ENCODE measurements at places on chromosomes 7 and 10.

- peak; percentile 66 for DNase-seq
Measured at GRCh38 chr10:5551531-5552375, 27.0 kb downstream of the CALML3 start.

DNA sequence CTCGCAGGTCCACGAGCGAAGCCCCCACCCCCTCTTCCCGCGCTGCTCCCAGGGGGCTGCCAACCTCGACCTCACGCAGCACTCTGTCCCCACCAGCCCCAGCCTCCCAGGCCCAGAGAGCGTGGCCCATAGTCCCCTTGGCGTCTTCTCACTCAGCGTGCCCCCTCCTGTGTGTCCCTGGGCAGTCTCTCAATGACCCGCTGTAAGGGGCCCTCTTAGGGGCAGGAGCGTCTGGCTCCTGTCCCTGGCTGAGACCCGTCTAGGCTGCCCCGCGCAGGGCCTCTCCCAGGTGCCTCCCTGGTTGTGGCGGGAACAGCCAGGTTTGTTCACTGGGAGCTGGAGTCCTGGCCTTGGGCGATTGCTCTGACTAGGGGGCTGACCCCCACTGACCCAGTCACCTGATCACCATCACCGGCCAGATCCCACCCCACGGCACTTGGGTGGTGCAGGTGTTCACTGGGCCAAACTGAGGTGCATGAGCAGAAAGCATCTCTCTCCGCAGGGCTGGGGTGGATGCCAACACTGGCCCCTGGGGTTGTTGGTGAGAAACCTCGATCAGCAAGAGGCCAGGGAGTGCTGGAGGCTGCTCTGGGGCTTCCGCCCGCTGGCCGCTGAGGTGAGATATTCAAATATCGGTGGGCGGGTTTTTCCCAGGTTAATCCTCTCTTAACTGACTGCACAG lies 12.6 kb upstream of the WDFY4 start:
- DNase-seq = no peak

DNA sequence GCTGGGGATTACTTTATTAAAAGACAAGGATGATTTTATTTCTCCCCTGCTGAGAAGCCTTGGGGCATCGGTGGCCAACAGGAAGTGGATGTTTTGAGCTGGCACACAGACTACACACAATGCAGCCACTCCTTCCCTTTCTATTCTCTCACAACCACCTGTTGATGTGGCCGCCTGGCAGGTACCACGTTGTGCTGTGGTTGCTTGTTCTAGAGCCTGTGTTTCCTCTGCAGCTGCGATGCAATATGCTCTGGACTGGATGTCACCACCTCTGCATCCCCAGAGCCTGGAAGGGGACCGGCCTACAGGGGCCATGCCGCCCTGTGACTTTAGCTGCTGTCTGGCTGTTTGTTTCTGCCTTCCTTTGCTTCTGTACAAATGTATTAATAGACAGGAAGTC lies 195.7 kb upstream of the CELF2 start:
- no peak for DNase-seq

GRCh38 chr7:51351661-51352060 lies 35.1 kb upstream of the COBL start:
- DNase-seq = no peak

GRCh38 chr7:41886901-41887311 lies 184.0 kb upstream of the INHBA start:
- no peak for DNase-seq

DNA sequence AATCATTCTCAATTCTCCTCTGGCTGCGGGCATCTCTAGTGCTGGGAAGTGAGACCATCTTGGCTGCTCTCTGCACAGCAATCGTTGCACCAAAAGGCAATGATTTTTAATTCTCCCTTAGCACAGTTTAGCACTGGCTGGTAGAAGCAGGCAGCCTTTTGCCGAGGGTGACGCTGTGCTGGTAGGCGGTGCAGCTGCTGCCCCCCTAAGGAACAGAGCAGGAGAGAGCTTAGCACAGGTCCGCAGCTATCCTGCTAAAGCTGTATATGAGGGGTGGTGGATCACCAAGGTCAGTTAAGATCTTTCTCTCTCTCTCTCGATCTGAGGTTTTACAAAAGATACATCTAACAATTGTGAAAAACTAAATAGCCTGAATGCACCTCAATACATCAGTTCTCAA lies 390.1 kb downstream of the GATA3 start:
- peak; percentile 9 for DNase-seq

DNA sequence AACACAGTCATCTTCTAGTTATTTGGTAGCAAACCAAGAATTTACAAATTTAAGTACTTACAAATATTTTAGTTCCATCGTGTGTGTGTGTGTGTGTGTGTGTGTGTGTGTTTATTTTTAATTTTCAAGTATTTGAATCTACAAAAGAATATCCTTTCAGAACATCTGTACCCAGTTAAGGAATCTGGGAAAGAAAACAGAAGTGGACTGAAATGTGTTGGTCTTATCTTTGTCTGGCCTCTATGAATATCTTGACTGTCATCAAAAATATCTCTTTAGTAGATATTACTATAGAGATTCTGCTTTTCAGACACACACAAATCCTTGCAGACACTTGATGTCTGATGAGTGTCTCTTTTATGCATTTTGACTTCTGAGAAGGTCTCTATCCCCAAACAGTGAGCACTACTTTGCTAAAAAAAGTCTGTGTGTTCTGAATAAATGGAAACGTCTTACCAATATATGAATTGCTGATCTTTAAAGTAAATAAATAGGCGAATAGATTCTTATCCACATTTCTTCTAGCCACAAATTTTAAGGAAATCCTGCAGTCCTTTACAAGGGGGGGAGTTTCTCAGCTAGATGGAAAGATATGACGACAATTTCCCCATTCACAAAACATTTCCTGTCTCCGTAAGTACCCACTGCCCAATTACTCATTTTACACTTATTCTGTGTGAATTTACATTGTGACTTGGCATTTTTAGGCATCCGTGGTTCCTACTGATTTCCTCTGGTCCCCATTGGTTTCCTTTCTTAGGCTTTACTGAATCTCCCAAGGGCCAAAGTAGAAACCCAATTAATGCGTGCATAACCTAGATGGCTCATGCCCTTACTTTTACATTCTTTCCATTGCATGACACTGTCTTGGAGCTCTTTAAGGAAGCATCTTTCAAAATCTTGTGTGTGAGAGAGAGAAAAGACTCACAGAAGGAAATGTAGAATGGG lies 36.0 kb downstream of the NRCAM start:
- no peak for DNase-seq

DNA sequence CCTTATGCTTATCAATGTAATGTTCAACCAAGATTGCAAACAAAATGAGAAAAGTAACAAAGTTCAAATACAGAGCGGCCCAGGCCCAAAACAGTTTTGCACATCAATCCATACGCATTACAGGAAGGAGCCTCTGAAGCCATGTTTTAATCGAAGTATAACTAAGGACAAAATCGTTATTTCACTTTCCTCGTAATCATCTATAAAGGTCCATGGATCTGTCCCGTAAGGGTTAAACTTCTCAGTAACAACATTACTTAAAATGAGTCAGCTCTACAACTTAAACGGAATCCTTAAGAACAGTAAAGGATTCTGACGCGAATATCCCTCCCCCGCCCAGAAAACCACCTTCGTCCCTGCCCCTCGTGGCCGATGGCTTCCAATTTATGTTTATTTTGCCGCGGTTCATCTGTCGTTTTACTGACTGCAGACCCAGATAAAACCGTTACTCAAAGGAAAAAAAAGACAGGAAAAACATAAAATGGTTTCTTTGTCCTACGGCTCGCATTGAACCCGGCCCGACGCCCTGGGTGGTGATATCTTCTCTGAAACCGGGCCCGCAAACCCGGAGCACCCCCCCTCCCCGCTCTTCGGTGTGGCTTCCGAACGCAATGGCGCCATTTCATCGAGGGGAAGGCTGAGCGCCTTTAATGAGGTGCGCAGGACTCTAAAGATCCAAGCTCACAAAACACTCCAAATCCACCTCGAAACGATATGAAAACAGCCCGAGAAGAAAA lies 1.1 kb downstream of the HNRNPA2B1 start:
- DNase-seq = peak; percentile 43

- DNase-seq = no peak
Measured at GRCh38 chr7:70640266-70640833, 491.6 kb upstream of the GALNT17 start.

DNA sequence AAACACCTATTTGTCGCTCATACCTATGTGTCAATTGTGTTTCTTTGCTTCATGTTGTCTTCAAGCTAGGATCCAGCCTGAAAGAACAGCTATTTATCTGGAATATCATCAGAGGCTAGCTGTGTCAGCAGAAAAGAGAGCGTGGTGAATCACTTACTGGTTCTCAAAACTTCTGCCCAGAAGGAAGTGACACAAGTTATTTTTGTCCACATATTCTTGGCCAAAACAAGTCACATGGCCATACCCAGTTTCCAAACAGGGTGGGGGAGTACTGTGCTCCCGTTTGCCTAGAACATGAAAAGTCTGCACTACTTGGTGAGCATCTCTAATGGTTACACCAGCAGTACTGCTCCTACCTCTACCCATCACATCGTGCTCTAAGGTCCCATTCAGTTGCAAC lies 160.9 kb upstream of the CSTF2T start:
- DNase-seq = no peak

DNA sequence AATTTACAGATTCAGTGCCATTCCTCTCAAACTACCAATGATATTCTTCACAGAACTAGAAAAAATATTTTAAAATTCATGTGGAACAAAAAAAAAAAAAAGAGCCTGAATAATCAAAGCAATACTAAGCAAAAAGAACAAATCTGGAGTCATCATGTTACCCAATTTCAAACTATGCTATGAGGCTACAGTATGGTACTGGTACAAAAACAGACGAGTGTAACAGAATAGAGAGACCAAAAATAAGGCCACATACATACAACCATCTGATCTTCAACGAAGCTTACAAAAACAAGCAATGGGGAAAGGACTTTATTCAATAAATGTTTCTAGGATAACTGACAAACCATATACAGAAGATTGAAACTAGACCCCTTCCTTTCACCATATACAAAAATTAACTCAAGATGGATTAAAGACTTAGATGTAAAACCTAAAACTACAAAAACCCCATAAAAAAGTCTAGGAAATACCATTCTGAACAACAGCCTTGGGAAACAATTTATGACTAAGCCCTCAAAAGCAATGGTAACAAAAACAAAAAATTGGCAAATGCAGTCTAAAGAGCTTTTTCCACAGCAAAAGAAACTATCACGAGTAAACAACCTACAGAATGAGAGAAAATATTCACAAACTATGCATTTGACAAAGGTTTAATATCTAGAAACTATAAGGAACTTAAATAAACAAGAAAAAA lies 207.7 kb downstream of the PTN start:
- DNase-seq = no peak

Data from stimulated activated CD4-positive, alpha-beta T cell treated with anti-CD3 and anti-CD28 coated beads, Interleukin-4, amount 100 ng/mL, for 48 hours (primary cell).